ENCODE measurements at places on chromosomes 5 and 9.
A peak's percentile ranks its signal among the peaks of the same experiment; 100 is the strongest.

DNA sequence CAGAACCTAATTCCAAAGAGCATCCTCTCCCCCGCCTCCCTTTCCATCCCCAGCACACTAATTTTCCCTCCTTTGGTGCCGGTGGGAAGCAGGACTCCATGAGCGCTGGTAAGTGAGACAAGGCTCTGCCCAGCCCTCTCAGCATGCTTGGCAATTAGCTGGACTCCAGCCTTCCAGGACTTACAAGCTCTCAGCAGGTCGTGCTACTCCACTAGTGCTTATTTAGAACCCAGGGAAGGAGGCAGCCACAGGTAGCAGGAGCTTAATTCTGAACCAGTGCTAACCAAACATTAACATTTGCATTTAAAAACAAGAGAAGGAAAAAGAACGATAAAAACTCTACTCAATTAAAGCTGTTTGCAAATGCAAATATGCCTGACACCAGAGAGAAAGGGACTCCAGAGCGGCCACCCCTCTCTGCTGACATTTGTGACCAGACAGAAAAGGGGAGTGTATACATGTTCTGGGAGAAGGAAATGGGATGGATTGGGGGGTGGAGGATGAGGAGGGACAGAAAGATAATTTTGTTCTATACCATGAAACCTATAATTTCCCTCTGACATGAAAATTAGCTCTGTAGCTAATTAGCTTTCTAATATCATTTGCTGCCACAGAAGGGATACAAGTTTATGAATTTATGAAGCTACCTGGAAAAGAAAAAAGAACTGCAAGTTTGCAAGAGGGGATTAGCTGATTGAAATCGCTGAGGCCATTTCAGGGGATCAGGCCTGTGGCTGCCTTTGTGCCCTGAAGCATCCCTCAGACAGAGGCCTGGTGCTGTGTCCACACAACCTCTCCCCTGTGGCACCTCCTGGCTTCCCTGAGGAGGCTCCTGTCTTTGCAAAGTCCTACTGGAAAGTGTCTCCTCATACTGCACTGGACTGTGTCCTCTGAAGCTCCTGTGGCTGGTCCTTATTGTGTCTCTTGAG lies 266.3 kb downstream of the SEC61B start:
- no peak for DNase-seq

GRCh38 chr5:33969572-33970452 lies 14.7 kb downstream of the SLC45A2 start:
- peak; percentile 67 for DNase-seq

DNA sequence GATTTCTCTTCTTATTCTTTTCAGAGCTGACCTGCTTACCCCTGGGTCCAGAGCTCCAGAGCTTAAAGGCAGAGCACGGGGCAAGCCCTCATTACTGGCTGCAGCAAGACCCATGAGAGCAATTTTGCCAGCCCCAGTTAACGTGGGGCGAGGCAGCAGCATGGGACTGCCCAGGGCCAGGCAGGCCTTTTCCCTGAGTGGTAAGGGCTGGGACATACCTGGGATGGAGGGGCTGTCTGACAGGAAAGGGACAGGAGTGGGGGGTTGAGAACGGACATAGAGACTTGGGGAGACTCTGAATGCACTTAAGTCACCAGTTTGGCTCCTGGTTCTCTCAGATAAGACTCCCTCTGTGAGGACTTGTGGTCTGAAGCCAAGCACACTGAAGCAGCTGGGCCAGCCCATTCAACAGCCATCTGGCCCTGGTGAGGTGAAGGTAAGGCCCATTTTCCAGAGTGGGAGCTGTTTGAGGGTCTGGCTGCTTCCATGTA lies 26.2 kb downstream of the HMGXB3 start:
- DNase-seq: no peak

DNA sequence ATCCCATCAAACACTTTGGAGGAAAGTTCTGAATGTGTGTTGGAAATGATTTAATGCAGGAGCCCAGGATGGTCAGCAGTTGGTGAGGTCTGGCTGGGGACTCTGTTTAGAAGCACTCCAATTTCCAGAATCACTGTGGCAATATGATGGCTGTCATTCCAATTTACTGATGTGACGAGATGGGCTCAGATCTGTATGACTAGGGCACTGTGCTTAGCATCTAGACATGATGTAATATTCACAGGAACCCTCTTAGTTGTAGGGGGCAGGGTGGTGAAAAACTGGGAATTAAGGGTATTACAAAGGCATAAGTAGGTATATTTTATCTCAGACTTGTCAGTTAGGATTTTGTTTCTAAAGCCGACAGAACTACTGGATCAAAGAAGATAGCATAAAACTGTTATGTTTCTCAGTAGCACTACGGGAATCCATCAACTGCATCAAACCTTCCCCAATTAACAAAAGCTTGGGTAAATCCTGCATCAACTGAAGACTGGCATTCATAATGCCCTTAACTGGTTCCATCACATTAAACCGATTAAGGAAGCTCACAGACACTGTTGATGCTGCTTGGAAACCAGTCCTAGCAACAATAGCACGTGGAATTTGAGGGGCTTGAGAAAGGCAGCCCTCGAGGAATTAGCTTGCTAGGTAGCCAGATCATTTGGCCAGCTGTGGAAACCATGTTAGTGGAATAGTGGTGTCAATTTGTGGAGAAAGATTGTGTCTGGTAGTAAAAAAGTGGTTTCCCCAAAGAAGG lies 86.1 kb downstream of the SV2C start:
- DNase-seq: no peak

DNA sequence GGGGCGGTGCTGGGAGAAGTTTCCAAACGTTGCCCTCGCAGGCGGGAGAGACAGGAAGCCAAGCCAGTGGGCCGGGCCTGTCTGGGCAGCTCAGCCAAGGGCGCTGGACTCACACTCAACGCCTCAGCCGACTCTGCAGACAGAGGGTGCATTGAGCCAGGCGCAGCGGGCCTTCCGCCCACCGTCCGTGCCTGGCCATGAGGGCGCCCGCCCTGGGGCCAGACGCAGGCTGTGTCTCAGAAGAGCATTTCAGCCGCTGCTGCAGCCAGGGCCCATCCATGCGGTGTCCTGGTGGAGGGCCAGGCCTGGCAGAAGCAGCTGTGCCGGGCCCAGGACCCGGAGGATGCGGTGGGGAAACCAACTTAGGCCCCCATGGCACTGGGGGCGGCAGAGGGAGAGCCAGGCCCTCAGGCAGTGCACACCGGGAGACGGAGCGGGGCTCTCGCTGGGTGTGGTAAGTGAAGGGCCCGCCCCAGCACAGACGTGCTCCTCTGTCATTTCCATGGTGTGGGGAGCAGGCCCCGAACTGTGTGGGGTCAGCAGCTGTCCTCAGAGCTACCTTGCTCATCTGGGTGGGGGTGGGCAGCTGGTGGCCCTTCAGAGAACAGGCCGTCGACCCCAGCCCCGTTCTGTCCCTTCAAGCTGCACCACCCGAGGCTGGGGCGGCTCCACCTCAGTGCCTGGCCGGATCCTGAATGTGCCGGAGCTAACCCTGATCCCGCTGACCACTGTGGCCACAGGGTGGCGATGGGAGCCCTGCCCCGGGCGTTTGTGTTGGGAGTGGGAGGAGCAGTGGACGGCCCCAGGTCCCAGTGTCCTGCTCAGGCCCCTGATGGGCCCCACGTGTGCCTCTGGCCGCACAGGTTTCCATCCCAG lies 18.0 kb downstream of the DNLZ start:
- DNase-seq: peak; percentile 70

GRCh38 chr9:133945314-133945975 lies 46.7 kb downstream of the VAV2 start:
- no peak for DNase-seq

GRCh38 chr5:38765399-38765861 lies 80.4 kb upstream of the OSMR start:
- DNase-seq: peak; percentile 80

- no peak for DNase-seq
Observed at GRCh38 chr9:129751841-129752801, 721 bp downstream of the PTGES start.

- DNase-seq: peak; percentile 7
Observed at GRCh38 chr5:64299805-64300204, 134.2 kb downstream of the RNF180 start.

- DNase-seq: no peak
Observed at GRCh38 chr5:180095545-180095944, 24.0 kb upstream of the RNF130 start.

- DNase-seq: no peak
Observed at GRCh38 chr5:175861337-175862130, 9.8 kb upstream of the CPLX2 start.

DNA sequence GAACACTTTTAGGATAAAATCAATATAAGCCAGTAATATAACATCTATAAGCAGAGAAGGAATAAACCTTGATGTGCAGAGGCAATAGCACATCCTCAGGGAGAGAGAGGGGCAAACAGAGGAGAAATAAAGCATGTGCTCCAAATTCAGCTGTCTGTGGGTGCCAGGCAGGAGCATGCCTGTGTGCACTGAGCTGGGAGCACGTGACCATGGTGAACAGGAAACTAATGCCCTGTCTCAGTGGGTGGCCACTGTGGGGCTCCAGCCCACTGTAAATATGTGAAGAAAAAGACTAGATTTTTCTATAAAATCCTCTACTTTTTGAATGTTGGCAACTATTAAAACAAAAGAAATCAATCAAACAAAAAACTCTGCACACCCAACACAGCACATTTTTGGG lies 55.3 kb downstream of the FYB1 start:
- DNase-seq: no peak

DNA sequence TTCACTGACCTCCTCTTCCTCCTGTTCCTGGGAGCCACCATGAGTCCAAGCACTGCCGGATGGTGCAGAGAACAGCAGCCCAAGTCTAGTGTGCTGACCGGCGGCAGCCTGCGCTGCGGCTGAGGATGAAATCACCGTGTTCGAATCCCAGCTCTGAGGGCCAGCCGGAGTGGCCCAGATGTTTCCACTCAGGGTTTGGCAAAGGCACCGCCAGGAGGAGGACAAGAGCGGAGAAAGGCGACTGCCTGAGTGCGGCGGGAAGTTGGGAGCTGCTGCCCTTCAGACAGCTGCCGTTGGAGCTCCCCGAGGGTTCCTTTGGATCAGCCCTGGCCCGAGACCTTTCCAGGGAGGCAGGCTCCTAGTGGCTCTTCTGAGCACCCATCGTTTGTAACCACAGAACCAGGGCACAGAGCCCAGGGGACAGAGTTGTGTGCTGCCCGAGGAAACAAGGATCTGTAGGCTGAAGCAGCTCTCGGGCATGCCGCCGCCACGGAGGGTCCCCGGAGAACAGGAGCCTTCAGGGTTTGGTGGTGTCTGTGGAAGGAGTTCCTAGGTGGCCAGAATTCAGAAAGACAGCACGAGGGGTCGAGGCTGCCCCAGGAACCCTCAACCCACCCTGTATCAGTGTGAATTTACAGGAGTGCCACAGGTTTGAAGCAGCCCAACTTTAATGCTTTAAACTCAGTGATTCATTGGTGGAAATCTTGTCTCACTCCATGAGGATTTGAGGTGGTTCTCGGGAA lies 115.6 kb upstream of the COL5A1 start:
- no peak for DNase-seq

- no peak for DNase-seq
Observed at GRCh38 chr9:134818000-134818568, 62.5 kb upstream of the FCN2 start.

- DNase-seq: no peak
Observed at GRCh38 chr9:69611221-69611620, 61.0 kb downstream of the APBA1 start.

- no peak for DNase-seq
Observed at GRCh38 chr9:18020121-18020745, 441.4 kb downstream of the SH3GL2 start.

GRCh38 chr5:107769519-107769918 lies 98.8 kb upstream of the EFNA5 start:
- DNase-seq: peak; percentile 15

- no peak for DNase-seq
Observed at GRCh38 chr9:123796618-123797484, 133.1 kb downstream of the DENND1A start.

GRCh38 chr5:79255786-79256557 lies 20.0 kb downstream of the JMY start:
- peak; percentile 29 for DNase-seq

GRCh38 chr9:24044576-24044975 lies 218.5 kb upstream of the ELAVL2 start:
- DNase-seq: no peak

GRCh38 chr5:31551878-31552277 lies 19.8 kb downstream of the C5orf22 start:
- DNase-seq: no peak
